ENCODE measurements at places on chromosomes 3 and 15. TPM values are rescaled to one million over a fixed set of nuclear protein-coding genes. Genes with fewer than 3 reads are reported as not detected.

NRG4 gene
- total RNA-seq = not detected

NEK11 gene
- 3.4 TPM for total RNA-seq

TATDN2 gene
- total RNA-seq = 17.9 TPM

TMEM207 gene
- total RNA-seq = not detected

PLAAT1 gene
- 5.7 TPM for total RNA-seq

CPEB1 gene
- total RNA-seq = 1.8 TPM

ACKR4 gene
- total RNA-seq = 3.7 TPM

LEKR1 gene
- total RNA-seq = 2.3 TPM

DRD3 gene
- total RNA-seq = not detected

TMC3 gene
- total RNA-seq = not detected

HYPK gene
- 9.6 TPM for total RNA-seq

SLC35G2 gene
- total RNA-seq = 8.2 TPM

SLC22A14 gene
- 0.09 TPM for total RNA-seq

SYNM gene
- total RNA-seq = 302 TPM

PARP3 gene
- total RNA-seq = 13.4 TPM

FGD5 gene
- 19.3 TPM for total RNA-seq

OXTR gene
- 0.59 TPM for total RNA-seq

ITIH4 gene
- total RNA-seq = 5.2 TPM

PEX11A gene
- total RNA-seq = 11.1 TPM

HTR3D gene
- not detected for total RNA-seq

NPAP1 gene
- not detected for total RNA-seq

GOLGA8R gene
- total RNA-seq = 2.3 TPM

SLC51A gene
- 0.50 TPM for total RNA-seq

DNAH1 gene
- total RNA-seq = 4.4 TPM

TRIM42 gene
- not detected for total RNA-seq

WDR93 gene
- not detected for total RNA-seq

DUOXA2 gene
- not detected for total RNA-seq

CA12 gene
- total RNA-seq = 5.4 TPM

ASB14 gene
- total RNA-seq = 0.41 TPM

COLQ gene
- 23.8 TPM for total RNA-seq

CCR2 gene
- total RNA-seq = 3.9 TPM

ANKUB1 gene
- not detected for total RNA-seq

CNTN4 gene
- total RNA-seq = 4.1 TPM

PRR23A gene
- not detected for total RNA-seq

CSTA gene
- 3.8 TPM for total RNA-seq

C2CD4B gene
- total RNA-seq = 4.1 TPM

DPPA2 gene
- total RNA-seq = not detected

ACVR2B gene
- 4.8 TPM for total RNA-seq

OR5K2 gene
- total RNA-seq = not detected

CAND2 gene
- 51.0 TPM for total RNA-seq

Data from left cardiac atrium (tissue), 4 donors.